ENCODE measurements at places on chromosomes 7 and 10.

- DNase-seq = no peak
These were observed 1.1 kb upstream of the EMX2 start for GRCh38 chr10:117541405-117541908.

DNA sequence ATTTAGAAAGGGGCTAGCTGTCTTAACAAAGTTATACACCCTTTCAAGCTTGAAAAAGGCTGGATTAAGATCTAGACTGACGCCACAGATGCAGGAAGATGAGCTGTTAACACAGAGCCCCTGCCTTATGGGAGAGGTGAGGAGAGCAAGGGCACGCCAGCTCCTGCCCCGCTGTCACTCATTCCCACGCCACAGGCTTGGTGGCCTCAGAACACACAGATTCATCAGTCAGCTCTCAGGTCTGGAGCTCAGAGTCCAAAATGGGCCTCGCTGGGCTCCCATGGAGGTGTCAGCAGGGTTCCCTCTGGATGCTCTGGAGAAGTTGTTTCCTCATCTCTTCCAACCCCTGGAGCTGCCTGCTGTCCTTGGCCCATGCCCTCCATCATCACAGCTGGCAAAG lies 554.2 kb downstream of the TCERG1L start:
- DNase-seq = no peak

- DNase-seq = no peak
These were observed 101.0 kb downstream of the AOAH start for GRCh38 chr7:36623247-36623646.

DNA sequence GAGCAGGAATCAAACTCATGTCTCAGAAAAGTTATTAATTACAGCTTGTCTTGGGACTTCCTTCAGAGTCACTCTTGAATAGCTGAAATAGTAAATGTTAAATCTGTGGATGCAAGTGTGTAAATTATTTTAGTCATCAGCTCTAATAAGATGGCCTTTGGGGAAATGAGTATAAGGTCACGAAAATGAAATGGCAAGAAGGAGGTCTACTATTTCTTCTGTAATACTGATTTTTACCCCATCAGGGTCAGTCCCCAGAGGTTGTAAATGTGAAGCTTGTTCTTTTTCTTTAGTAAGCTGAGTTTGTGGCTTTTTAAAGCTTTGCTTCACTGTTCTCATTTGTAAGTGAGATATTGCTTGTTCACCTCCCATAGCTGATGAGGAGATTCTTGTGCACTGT lies 63.9 kb downstream of the GBF1 start:
- DNase-seq = no peak

GRCh38 chr10:2972216-2972615 lies 95.1 kb upstream of the PFKP start:
- DNase-seq = no peak

- no peak for DNase-seq
These were observed 13.1 kb downstream of the JAKMIP3 start for GRCh38 chr10:132078746-132079345.

GRCh38 chr10:132308587-132309470 lies 1.1 kb upstream of the STK32C start:
- DNase-seq = no peak

DNA sequence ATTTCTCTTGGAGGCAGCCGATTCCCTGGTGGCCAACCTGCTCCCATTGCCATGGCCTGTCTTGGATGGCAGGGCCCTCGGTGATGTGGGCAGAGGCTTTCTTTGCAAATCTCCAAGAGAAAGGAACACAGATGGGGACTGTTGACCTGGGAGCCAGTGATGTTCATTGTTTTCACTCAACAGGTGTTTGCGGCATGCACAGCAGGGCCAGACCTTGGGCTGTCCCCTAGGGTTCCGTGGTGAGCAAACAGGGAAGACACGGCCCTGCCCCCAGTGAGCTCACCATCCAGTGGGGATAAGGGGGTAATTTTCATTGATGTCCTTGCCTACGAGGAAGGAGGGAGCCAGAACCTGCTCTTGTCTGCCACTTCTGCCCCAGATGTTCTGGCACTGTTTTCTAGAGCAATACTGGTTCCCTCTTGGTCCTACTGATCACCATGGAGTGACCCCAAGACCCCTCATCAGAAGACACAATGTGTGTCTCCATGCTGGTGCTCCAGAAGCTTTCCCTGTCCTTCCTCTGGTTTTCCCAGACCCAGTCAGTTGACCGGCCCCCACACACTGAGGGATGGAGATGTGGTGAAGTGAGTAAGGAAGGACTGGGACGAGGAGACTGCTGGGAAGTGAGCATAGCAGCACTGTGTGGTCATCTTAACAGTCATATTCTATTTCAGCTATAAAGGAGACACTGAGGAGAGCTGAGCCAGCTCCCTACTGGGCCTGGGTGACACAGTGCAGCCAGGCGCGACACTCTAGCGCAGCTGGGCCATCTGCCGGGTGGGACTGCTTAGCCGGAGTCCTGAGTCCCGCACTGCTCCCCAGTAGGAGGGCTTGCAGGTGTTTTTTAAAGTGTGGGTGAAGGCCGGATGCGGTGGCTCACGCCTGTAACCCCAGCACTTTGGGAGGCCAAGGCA lies 20.4 kb upstream of the FIGNL1 start:
- DNase-seq = no peak

- no peak for DNase-seq
These were observed 42.6 kb downstream of the ZNF518A start for GRCh38 chr10:96172666-96173065.

- no peak for DNase-seq
These were observed 270.5 kb upstream of the NFE2L3 start for GRCh38 chr7:25881317-25882037.

DNA sequence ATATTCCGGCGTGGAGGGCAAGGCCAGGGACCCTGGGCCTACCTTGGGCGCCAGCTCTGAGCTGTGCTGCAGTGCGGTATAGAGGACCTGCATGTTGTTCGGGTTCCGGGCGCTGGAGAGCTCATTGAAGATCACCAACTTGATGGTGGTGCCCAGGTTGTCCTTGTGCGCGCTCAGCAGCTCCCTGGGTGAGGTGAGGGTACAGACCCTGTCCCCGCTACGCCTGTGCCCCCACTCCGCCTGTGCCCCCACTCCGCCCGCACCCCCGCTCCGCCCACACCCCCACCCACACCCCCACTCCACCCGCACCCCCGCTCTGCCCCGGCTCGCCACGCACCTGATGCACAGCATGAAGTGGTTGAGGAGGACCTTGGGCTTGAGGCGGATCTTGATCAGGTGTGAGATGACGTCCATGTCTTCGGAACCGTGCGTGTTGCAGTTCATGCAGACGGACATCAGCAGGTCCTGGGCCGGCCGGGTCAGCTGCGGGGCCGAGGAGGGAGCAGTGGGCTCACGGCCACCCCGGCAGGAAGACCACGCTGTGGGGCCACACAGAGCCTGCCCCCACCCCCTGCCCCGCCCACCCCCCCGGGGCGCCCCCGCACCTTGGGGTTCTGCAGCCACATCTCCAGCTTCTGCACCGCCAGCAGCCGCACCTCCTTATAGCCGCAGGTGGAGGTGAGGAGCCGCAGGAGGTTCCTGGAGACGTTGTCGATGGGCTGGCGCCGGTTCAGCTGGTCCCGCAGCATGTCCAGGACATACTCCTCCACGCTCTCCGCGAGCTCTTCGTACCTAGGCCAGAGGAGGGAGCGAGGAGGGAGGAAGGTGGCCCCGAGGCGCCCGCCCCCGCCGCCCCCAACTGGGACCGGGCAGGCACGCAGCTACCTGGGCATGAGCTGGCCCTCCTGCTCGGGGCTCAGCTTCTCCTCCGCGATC lies 5.6 kb downstream of the INTS1 start:
- no peak for DNase-seq

GRCh38 chr7:30893357-30893756 lies 18.3 kb upstream of the AQP1 start:
- no peak for DNase-seq

DNA sequence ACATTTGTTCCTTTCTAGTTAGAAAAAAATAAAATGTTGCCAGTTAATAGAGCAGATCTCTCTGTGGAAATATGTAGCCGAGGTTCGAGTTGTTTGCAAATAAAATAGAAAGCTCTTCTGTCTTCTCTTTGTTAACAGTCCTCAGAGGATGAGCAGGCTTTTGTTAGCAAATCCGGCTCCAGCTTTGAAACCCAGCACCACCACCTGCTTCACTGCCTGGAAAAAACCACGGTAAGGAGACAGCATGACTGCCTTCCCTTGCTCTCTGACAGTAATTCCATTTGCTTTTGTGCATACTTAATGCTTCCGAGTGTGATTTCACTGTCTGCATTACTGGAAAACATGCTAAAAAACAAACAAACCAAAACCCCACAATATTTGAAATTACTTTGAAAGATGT lies 115.6 kb downstream of the TSPAN12 start:
- DNase-seq = peak; percentile 96

DNA sequence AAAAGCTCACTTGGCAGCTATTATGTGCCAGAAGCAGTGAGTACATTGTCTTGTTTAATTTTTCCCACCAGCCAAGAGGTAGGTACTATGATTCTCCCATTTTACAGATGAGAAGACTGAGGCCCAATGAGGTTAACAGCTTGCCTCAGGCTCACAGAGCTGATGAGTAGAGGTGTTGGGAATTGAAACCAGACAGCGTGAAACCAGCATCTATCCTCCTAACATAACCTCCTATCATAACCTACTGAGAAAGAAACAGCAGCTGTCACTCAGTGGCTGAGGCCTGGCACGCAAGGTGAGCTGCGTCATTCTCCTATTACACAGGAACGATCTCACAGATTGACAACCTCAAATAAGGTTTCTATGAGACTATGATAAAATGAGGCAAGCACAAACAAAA lies 6.2 kb downstream of the PYROXD2 start:
- no peak for DNase-seq
